ENCODE measurements at places on chromosomes 5 and 9.

DNA sequence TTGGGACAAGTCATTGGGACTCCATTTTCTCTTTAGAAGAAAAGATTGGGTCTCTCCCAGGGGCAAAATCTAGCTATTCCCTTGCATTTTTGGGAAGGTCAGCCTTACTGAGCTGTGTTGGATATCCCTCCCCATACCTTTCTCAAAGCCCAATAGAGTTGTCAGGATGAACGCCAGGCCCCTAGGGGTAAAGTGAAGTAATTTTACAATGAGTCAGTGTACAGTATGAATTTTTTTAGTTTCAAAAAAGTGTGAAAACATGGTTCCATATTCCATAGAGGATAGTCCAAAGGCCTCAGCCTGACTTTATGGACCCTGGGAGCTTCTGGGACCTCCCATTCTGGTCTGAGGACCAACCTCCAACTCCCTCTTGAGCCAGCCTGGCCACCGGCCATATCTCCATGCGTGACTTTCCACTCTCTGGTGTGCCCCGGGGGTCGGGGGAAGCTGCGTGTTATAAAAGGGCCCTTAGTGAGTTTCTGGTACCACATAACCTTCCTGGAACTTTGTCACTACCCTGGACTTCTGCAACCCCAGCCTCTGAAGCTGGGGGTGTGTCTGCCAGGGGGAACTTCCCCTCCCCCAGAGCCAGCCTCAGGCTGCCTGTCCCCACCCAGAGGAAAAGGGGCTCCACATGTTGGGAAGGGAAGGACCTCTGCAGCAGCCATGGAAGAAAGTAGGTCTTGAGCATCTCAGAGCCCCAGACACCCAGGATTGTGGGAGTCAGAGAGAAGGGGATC lies 52.4 kb upstream of the SYNPO start:
- DNase-seq: no peak

GRCh38 chr9:16266648-16267276 lies 603.7 kb downstream of the BNC2 start:
- DNase-seq: no peak

DNA sequence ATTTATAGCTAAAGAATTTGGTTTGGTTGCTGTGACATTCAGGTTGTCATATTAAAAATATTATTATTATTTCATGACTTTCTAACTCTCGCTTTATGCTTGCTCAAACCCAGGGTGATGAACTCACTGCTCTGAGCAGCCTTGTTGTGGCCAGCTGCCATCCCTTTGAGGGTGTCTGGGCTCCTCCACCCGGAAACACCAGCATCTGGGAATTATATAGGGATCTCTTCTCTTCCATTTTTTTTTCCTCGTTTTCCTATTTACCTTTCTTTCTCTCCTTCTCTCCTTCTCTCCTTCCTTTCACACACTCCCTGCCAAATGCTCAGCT lies 355.8 kb upstream of the SMARCA2 start:
- DNase-seq: no peak

GRCh38 chr5:2454876-2455275 lies 296.6 kb downstream of the IRX2 start:
- DNase-seq: no peak

GRCh38 chr9:125579030-125579932 lies 127.7 kb downstream of the MAPKAP1 start:
- DNase-seq: no peak

- no peak for DNase-seq
Measured at GRCh38 chr9:35432076-35432475, 57.8 kb upstream of the RUSC2 start.
